Stimulated activated CD8-positive, alpha-beta memory T cell treated with anti-CD3 and anti-CD28 coated beads, Interleukin-7, amount 100 ng/mL, for 4 hours (primary cell): ENCODE measurements at places on chromosomes 5 and 9.

DNA sequence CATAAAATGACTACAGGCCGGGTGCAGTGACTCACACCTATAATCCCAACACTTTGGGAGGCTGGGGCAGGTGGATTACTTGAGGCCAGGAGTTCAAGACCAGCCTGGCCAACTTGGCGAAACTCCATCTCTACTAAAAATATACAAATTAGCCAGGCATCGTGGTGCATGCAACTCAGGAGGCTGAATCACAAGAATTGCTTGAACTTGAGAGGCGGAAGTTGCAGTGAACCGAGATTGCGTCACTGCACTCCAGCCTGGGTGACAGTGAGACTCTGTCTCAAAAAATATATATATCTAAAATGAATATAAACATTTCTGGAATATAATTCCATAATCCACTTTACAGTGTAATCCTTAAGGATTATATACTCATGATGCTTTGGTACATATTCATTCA is 66.5 kb downstream of the TEX10 start:
- no peak for DNase-seq

- no peak for DNase-seq
Measured at GRCh38 chr9:129365196-129365595, 187.1 kb upstream of the IER5L start.

- no peak for DNase-seq
Measured at GRCh38 chr5:60143942-60144549, 250.5 kb upstream of the PDE4D start.

GRCh38 chr9:33211695-33212393 is 28.1 kb upstream of the SPINK4 start:
- DNase-seq, result no peak

DNA sequence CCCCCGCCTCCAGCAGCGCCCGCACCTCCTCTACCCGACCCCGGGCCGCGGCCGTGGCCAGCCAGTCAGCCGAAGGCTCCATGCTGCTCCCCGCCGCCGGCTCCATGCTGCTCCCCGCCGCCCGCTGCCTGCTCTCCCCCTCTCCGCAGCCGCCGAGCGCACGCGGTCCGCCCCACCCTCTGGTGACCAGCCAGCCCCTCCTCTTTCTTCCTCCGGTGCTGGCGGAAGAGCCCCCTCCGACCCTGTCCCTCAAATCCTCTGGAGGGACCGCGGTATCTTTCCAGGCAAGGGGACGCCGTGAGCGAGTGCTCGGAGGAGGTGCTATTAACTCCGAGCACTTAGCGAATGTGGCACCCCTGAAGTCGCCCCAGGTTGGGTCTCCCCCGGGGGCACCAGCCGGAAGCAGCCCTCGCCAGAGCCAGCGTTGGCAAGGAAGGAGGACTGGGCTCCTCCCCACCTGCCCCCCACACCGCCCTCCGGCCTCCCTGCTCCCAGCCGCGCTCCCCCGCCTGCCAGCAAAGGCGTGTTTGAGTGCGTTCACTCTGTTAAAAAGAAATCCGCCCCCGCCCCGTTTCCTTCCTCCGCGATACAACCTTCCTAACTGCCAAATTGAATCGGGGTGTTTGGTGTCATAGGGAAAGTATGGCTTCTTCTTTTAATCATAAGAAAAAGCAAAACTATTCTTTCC is 19.3 kb downstream of the CDKN2A start:
- DNase-seq, result peak; percentile 49

GRCh38 chr9:119781886-119782285 is 412.7 kb upstream of the BRINP1 start:
- no peak for DNase-seq

DNA sequence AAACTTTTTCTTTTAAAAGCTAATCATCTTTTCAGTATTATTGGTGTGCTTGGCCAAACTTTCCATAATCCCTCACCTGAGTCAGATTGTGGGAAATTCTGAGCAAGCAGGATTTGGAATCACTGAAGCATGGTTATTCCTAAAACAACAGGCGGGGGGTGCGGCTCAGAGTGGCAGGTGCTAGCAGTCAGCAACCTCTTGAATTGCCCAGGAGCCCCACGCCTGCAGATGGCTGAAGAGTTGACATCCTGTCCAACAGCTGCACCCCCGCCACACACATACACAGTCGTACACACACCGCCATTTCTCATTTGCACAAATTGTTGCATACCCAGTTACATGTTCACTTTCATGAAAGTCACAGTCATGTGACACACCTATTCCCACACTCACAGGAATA is 96.6 kb downstream of the LHX2 start:
- no peak for DNase-seq

- no peak for DNase-seq
Measured at GRCh38 chr5:162762119-162762518, 675.3 kb upstream of the CCNG1 start.

DNA sequence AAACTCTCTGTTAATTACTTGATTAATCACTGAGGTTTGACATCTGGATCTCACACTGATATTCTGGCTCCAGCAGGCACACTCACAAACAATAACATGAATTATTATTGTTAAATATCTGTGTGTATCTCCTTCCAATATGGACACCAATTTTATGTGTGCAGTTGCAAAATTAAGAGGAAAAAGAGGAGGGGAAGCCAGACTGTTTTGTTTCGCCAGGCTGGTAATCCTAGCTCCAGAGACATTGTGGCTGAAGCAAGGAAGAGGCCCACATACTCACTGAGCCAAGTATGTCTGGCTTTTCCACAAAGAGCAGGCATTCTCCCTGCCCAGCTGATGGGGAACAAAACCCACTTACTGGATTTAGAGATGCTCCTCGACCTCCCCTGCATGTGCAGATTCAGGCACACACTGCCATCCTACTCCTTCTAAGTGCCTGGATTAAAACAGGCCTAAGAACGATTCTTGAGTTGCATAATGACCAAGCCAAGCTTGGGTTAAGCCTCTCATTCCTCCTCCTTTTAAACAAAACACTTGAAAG is 181.9 kb downstream of the ESM1 start:
- DNase-seq, result no peak

DNA sequence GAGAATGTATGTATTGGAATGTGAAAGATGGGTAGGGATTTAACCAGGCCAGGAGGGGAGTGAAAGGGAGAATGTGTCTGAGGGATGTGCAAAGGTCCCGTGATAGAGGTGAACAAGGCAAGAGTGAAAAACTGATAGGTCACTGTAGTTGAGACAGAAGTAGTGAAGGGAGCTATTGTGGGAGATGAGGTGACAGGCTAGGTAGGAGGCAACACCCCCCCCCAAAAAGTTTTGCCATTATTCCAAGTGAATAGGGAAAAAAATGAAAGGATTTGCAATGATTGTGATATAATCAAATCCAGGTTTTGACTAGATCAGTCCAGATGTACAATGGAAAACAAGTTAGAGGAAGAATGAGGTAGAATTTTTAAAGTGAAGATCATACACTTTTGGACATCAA is 136.6 kb upstream of the GPR151 start:
- no peak for DNase-seq

- no peak for DNase-seq
Measured at GRCh38 chr9:97852399-97853055, 499 bp upstream of the FOXE1 start.

GRCh38 chr9:113599646-113600022 is 136.1 kb downstream of the RGS3 start:
- DNase-seq, result no peak

DNA sequence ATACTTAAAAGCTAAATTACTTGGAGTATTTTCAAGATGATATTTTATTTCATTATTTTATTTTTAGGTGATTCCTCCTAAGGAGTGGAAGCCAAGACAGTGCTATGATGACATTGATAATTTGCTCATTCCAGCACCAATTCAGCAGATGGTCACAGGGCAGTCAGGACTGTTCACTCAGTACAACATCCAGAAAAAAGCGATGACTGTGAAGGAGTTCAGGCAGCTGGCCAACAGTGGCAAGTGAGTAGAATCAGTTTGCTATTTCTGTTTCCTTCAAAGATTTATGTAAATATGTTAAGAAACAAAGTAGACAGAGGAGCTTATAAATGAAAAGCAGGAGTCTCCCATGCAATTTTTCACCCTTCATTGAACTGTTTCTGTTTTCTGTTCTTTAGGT is 47.8 kb downstream of the KDM4C start:
- DNase-seq, result no peak

- no peak for DNase-seq
Measured at GRCh38 chr5:64505769-64506566, at the start of gene RGS7BP. RGS7BP (plus strand) TSS chr5:64506015; CDS start chr5:64506625, 610 bp downstream.

DNA sequence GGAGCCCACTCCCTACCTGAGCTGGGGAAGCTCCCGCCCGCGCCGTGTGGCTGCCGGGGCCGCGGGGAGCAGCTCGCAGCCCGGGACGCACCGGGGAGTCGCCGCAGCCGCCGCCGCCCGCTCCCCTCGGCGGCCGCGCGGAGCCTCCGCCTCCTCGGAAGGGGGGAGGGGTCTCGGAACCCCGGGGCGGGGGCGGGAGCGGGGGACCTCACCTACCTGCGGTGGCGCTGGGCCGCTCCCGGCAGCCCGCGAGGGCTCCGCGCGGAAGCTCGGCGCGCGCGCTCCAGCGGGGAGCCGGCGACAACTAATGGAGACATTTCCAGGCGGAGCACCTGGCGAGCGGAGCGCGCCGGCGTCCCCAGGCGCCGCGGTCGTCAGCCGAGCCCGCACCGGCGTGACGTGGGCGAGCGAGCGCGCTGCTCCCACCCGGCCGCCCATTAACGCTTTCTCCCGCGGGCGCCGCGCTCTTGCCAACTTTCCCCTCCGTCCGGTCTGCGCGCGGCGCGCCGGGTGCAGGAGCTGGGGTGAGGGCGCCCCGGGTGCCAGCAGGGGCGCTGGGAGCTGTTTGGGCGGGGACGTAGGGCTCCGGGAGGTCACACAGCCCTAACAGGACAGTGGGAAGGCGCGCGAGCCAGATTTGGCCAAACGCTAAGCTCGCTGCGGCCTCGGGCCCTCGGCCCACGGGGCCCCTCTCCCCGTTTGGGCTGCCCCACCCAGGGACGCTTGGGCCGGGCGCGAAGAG is 4.3 kb upstream of the IRX4 start:
- DNase-seq, result no peak

DNA sequence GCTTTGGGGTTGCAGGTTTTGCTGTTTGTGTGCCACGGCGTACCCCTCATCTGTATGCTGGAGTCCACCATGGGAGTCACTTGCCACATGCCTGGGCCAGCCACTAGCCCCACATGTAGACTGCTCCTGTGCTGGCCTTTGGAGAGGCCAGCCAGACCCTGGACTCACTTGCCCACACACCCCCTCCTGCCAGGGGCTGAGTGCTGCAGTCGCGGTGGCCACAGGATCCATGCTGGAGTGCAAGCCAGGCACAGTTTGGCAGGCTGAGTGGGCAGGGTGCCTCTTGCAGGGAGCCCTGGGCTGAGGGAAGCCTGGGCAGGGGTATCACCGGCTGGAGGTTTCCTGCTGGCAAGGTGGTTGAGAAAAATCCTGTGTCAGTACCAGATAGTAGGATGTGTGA is 25.6 kb upstream of the GCNT1 start:
- no peak for DNase-seq

DNA sequence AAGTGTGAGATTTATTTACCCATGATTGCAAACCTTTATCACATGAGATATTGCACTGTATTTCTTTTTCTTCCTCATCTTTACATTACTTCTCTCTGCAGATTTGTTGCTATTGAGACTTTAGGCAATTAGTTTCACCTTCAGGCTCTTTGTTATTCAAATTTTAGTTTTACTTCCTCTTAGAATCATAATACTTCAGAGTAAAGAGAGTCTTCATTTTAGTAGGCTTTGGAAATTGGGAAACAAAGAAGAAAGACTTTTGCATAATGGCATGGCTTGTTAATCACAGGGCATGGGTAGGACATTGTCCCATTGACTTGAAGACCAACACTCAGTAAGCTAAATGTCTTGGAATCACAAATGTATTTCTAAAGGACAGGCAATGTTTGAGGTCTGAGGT is 1.2 kb upstream of the PCDHGA5 start:
- DNase-seq, result no peak

- no peak for DNase-seq
Measured at GRCh38 chr9:92740446-92740961, 24.1 kb downstream of the BICD2 start.

DNA sequence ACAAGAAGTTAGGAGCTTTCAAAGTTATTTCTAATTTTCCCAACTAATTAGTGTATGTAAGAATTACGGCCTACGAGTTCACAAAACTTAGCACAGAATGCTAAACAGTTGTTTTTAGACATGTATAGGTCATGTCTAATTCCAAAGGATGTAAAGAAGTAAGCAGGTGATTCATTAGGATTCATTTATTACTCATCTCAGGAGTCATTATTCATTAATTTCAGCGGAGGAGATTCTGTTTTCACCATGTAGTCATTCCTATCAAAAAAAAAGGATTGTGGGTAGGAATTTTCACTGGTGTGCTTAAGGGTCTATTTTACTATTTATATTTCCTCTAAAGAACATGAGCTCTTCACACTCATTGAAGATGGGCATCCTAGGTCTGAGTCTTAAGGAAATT is 532.2 kb downstream of the ACTL7B start:
- no peak for DNase-seq

DNA sequence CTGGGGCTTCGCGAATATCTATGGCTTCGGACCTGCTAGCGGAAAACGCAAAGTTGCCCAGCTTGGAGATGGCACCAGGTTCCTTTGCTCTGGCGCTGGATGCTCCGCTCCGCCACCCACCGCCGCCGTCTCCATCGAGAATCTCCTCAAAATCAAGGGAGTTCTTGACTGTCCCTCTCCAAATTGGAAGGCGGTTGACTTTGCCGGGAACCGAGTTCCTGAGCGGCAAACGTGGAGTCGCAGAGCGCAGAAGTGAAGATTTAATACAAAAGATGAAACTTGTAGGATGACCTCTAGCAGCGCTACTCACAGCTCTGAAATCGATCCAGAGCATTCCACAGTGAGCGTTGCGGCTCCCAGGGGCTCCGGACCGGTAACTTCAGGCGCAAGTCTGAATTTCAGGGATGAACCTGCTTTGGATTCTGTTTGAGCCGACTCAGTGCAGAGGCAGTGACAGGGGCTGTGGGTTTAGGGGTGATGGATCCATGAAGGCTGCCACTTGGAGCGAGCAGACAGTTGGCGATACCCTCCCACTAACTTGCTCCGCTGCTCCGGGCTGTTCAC is 1641.5 kb upstream of the C9orf72 start:
- no peak for DNase-seq

GRCh38 chr5:108003178-108003577 is 332.4 kb upstream of the EFNA5 start:
- DNase-seq, result no peak

GRCh38 chr5:145960848-145961600 is 24.6 kb downstream of the SH3RF2 start:
- DNase-seq, result no peak

GRCh38 chr5:17269201-17269600 is 51.8 kb downstream of the BASP1 start:
- DNase-seq, result no peak

- DNase-seq, result no peak
Measured at GRCh38 chr9:16191691-16192402, 639.0 kb downstream of the CCDC171 start.

DNA sequence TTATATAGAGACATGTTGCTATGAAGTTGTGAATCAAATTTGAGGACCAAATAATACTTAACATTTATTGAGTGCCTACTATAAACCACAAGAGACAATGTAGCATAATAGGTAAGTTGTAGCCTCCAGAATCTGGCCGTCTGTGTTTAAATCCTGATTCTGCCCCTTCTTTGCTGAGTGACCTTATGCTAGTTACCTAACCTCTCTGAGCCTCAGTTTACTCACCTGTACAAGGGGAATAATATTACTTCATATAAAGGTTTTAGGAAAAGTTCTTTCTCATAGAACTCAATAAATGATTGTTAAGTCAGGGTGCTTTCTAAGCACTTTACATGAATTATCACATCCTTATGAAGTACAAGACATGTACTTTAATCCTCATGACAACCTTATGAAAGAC is 120.6 kb downstream of the NDUFS4 start:
- no peak for DNase-seq

- DNase-seq, result no peak
Measured at GRCh38 chr5:85814596-85814995, 803.1 kb upstream of the COX7C start.
